Activated CD8-positive, alpha-beta memory T cell treated with anti-CD3 and anti-CD28 coated beads for 1 hour (primary cell): ENCODE measurements at places on chromosomes 4 and X.

DNA sequence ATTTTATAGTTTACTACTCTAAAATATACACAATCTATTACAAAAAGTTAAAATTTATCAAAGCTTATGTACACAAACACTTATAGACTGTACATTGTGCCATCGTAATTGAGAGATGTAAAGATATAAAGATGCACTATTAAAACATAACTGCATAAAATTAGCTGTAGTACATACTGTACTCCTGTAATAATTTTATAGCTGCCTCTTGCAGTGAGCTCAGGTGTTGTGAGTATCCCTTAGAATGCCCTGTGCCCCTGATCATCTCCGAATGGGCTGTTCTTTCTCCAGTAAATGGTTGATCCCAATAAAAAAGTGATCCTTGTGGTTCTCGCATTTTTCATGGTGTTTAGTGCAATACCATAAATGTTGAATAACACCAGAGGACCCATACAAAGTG is 101.2 kb downstream of the TMEM164 start:
- no peak for DNase-seq

GRCh38 chr4:102696758-102697157 is 64.0 kb downstream of the MANBA start:
- no peak for DNase-seq

DNA sequence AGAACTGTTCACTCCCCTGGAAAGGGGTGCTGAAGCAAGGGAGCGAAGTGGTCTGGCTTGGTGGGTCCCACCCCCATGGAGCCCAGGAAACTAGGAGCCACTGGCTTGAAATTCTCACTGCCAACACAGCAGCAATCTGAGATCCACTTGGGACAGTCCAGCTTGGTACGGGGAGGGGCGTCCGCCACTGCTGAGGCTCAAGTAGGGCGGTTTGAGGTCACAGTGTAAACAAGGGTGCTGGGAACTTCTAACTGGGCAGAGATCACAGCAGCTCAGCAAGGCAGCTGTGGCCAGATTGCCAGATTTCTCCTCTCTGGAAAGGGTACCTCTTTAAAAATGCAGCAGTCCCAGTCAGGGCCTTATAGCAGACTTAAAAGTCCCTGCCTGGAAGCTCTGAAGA is 53.9 kb upstream of the GALNTL6 start:
- DNase-seq: no peak

GRCh38 chr4:143407474-143407873 is 70.8 kb downstream of the GAB1 start:
- DNase-seq: no peak

- no peak for DNase-seq
Measured at GRCh38 chr4:158314756-158315487, 104.6 kb downstream of the TMEM144 start.

DNA sequence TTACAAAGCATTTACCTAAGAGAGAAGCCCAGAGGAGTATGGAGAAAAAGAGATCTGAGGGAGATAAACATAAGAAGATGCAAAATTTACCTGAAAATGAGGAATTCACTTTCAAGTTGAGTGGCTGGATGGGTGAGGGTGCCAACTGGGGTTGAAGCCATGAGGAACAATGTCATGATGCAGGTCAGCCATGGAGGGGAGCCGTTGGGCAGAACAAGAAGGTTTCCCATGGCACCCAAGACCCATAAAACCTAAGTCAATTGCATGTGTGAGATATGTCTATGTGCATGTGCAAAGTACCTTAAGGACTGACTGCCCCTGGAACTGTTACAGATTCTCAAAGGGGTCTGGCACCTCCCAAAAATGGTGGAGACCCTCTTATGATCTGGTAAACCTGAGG is 46.6 kb upstream of the PRRG1 start:
- DNase-seq: no peak

DNA sequence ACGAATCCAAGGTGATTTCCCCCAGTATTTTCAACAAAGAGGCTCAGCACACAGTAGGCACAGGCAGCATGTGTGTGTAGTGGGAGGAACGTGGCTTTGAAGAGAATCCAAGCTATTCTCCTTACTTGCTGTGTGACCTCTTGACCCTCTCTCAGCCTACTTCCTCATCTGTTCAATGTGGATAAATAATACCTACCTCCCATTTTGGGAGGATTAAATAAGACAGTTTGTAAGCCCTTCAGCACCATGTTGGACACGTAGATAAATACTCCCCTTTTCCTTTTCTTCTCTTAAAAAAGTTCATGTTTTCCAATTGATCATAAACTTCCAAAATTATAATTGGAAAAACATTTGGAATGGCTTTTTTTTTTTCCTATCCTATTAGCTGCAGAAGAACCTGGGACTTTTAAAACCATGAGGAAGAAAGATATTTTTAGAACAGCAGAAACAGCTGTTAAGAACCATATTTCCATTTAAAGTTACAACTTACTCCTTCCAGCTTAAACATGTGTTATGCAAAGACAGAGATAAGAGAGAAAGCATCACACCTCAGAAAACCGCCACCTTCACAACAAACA is 56.1 kb upstream of the TMEM131L start:
- DNase-seq: no peak

DNA sequence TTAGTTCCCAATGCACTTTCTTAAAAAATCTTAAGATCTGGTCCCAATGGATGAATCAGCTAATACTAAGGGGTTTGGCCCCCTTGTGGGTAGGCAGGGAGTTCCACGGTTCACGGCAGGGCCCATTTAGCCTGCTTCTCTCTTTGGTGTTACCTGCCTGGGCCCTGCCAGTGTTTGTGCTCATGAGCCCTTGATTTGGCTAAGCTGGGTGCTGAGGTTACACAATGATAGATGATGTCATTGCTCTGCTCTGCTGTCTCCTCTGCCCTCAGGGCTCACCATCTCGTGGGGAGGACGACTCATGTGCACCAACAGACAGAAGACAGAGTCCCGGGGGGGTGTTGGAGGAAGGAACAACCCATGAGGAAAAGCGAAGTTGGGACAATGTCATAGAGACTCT is 24.4 kb downstream of the RTL5 start:
- DNase-seq: no peak

DNA sequence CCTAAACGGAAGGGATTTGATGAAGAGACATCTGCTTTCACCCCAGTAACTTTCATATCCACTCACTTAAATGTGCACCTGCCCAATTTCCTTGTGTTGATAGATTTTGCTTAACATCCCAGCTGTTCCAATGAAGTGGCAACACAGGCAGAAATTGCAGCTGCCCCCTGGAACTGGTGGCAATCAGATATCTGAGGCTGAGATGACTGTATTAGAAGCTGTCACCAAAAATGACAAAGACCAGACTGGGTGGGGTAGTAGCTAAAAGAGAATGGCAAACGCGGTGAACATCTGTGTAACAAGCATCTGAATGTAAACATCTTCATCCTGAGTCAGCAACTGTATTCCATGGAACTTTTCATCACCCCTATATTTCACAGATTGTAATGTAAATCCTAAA is 17.1 kb downstream of the GABRA2 start:
- DNase-seq: no peak

GRCh38 chr4:23934915-23935314 is 45.1 kb upstream of the PPARGC1A start:
- DNase-seq: no peak

DNA sequence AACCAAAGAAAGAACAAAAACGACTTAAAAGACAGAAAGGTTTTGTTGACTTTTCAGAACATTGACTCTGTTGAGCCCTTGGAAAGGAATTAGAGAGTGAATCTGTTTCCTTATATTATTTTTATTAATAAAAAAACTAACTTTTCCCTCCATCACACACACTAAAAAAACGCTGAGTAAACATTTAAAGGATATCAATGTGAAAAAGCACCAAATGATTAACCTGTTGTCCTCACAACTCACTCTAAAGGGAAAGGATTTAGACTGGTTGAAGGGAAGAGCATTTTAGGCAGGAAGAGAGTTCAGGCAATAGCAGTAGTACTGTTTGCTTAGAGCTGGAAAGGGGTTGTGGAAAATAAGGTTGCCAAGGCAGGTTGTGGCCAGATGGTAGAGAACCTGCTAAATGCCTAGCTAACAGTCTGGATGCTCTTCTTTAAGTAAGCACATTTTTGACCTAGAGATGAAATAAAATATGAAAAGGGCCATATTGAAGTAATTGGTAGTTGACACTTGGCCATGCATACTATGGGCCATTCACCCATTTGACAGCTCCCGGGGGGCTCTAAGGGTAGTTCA is 98.0 kb upstream of the NDP start:
- no peak for DNase-seq

DNA sequence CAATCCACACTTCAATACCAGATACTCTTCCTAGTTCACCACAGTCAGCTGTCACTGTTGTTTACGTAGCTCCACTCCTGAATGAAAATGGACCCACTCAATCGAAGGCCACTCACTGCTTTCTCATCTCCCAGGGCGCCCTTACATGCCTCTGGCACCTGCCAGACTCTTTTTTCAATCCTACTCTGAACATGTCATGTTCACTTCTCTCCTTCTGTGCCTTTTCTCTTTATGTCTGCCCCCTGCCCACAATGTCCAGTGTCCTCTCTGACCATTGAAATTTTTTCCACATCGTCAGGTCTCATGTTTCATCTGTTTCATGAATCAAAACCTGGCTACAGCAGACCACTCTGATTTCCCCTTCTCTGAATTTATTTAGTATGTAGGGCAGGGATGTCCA is 1.3 kb upstream of the MGAT4D start:
- no peak for DNase-seq

DNA sequence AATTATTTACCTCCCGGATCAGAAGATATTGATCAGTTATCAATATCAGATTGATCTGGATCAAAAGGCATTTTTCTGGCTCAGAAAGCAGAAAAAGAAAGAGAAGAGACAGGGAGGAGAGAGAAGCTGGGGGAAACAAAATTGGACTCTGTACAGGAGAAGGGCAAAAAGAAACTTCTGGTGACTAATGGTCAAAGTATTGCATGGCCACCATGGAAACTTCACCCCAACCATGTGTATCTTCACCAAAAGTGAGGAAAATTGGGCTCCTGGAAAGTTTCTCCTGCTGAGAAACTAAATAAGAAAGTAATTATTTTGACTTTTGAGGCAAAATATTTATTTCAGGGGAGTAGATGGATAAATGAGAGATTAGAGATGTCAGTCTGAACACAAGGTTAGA is 33.9 kb downstream of the RNF150 start:
- no peak for DNase-seq

DNA sequence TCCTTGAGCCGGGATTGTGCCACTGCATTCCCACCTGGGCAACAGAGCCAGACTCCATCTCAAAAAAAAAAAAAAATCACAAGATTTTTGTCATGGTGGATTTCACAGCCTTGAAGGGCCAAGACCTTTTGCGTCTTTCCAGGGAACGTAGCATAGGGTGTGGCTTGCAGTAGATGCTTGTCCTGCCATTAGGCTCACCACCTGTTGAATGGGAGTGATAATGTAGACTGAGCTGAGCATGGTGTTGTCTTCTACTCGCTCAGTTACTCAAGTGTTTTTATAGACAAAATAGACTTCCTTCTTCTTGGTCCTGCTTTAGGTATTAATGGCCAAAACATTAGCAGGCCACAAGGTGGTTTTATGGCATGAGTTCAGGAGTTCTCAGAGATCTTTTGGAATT is 40.8 kb downstream of the JADE1 start:
- DNase-seq: no peak

GRCh38 chrX:111823703-111824102 is 52.3 kb upstream of the TRPC5OS start:
- no peak for DNase-seq

- DNase-seq: no peak
Measured at GRCh38 chrX:136784231-136784630, 3.5 kb upstream of the ARHGEF6 start.

DNA sequence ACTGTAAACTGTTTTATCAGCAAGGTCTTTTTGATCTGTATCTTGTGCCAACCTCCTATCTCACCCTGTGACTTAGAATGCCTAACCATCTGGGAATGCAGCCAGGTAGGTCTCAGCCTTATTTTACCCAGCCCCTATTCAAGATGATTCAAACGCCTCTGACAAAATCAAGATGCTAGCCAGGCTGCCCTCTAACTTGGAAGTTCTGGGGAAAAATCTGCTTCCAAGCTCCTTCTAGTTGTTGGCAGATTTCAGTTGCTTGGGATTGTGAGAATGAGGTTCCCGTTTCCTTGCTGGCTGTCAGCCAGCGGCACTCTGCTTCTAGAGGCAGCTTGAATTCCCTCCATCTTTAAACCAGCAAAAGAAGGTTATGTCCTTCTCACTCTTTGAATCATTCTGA is 34.7 kb downstream of the LUZP4 start:
- DNase-seq: no peak

GRCh38 chrX:140432346-140433175 is 72.3 kb downstream of the SOX3 start:
- no peak for DNase-seq

DNA sequence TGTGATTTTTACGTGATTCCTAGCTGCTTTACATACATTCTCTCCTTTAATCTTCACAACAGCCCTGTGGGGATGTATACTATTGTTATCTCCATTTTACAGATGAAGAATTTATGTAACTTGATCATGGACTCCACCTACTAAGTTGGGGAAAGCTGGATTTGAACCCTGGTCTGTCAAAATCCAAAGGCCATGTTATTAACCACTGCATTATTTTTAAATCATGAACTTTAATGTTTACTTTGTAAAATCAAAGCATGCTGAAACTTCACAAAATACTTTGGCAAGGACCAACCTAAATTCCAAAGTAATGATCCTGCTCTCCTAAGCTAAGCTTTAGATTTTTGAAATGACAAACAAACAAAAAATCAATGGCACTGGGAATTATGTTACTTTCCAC is 26.1 kb downstream of the FAM47E start:
- no peak for DNase-seq

DNA sequence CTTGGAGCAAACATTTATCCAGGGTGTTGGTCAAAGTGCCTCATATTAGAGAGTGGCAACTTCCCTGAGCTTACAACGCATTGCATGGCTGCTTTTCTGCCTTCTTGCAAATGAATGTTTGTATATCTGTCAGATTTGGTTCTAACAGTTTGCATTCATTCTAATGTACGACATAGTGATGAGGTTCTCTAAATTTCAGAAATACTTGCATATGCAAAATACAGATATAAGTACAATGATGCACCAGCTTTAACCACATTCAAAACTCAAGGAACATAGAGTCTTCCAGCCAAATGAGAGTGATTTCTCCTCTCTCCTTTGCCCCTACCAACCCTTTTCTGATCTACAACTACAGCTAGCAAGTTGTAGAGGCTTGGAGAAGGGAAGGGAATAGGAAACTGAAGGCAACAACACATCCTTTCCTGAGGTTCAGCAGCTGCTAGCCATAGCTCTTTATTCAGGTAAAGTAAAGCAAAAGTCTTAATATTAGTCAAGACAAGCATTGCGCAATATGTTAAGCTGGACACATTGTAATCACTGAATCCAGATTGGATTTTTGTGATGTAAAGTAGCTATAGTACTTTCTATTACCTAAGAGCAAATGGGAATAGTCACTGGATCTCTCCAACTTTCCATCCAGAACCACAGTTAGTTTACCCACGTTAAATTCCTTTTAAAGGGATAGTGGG is 6.3 kb downstream of the TKTL2 start:
- no peak for DNase-seq

DNA sequence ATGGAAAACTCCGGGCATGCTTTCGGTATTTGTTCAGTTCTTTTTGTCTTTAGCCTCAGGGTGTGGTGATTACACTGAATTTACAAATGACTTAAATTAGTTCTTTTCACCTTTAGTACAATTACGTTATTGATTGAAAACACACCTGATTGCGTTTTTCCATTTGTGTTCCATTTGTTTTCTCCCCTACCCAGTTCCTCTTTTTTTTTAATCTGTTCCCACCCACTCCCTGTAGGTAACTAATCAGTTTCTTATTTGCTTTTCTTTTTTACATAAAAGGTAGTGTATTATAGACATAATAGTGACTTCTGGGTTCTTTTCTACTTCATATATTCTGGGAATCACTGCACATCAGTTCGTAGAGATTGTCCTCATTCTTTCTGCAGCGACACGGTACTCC is 53.4 kb downstream of the TNIP2 start:
- DNase-seq: no peak

GRCh38 chrX:23904096-23904495 is 3.6 kb downstream of the APOO start:
- no peak for DNase-seq
